Activated CD8-positive, alpha-beta memory T cell treated with anti-CD3 and anti-CD28 coated beads for 48 hours (primary cell): ENCODE measurements at places on chromosomes 5 and 9.

GRCh38 chr5:154543380-154543779, 65.4 kb upstream of the HAND1 start:
- DNase-seq, result no peak

GRCh38 chr5:142287973-142288313, 36.9 kb downstream of the SPRY4 start:
- no peak for DNase-seq

GRCh38 chr5:115389799-115390382, 93.4 kb upstream of the CCDC112 start:
- DNase-seq, result no peak

DNA sequence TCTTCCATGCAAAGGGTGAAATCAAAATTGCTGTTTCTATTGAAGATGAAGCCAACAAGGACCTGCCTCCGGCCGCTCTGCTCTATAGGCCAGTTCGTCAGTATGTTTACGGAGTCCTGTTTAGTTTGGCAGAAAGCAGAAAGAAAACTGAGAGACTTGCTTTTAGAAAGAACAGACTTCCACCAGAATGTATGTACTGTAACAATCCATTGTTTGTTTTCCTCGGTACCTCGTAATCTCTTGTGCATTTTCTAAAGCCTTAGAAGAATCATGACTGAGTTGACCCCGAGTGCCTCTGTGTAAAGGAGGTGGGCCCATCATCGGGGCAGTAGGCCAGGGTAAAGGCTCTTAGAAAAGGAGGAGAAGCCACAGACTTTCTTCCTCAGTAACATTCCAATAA, 44.2 kb upstream of the PHF2 start:
- no peak for DNase-seq

- no peak for DNase-seq
Measured at GRCh38 chr5:175257128-175257846, 186.7 kb downstream of the DRD1 start.

DNA sequence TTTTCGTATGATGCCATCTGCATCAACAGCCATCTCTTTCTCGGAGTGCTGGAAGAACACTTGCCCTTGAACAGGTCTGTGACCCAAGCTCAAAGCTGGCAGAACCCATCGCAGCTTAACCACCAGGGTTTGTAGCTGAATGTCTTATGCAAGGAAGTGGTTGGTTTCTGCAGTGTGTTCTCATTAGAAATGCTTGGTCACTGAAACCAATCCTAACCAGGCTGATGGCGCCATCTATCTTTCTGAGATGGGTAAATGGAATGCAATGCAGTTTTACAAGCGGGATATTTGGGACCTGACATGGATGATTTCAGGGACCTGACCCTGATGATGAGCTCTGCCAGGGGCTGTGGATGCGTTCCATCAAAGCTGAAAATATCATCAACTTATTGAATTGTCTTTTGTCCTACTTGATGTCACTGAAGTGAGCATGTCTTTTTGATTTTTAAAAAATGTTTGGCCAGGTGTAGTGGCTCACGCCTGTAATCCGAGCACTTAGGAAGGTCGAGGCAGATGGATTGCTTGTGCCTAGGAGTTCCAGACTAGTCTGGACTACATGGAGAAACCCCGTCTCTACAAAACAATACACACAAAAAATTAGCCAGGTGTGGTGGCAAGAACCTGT, 28.7 kb downstream of the DMRT3 start:
- no peak for DNase-seq

DNA sequence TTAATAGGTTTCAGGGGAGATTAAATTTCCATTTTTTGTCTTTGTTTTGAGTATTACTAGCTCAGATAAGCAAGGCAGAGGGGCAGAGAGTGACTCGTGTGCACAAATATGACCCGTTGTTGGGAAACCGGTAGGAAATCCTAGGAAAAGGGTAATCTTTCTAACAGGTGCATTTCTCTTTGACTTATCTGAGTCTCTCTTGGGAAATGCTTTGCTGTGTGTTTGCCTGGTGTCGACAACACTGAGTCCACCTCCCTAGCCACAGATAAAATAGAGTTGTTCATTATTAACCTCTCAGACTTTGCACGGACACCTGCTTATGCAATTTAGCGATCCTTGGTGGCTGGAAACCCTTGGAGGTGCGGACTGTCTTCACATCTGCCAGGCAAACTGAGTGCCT, 164.2 kb downstream of the FGF1 start:
- no peak for DNase-seq
